ENCODE measurements at places on chromosomes 5 and 9. TPM values are rescaled to one million over a fixed set of nuclear protein-coding genes. Genes with fewer than 3 reads are reported as not detected.
A peak's percentile ranks its signal among the peaks of the same experiment; 100 is the strongest.

CAVIN4 gene
- total RNA-seq, result 0.18 TPM

GRCh38 chr5:54832045-54832444 lies 153.3 kb downstream of the ESM1 start:
- H3K4me1 ChIP-seq, result peaks cover 17% of the 10 kb centered on the region
- H3K27ac ChIP-seq, result no peak overlapping the region
- H3K4me3 ChIP-seq, result no peak overlapping the region
- H3K27me3 ChIP-seq, result peaks cover 21% of the 10 kb centered on the region

GRCh38 chr9:132631280-132631679 lies 38.5 kb downstream of the DDX31 start:
- peaks cover 6% of the 10 kb centered on the region for H3K36me3 ChIP-seq
- H3K4me1 ChIP-seq, result no peaks in the 10 kb centered on the region
- DNase-seq, result no peak
- H3K27ac ChIP-seq, result no peak overlapping the region

DNA sequence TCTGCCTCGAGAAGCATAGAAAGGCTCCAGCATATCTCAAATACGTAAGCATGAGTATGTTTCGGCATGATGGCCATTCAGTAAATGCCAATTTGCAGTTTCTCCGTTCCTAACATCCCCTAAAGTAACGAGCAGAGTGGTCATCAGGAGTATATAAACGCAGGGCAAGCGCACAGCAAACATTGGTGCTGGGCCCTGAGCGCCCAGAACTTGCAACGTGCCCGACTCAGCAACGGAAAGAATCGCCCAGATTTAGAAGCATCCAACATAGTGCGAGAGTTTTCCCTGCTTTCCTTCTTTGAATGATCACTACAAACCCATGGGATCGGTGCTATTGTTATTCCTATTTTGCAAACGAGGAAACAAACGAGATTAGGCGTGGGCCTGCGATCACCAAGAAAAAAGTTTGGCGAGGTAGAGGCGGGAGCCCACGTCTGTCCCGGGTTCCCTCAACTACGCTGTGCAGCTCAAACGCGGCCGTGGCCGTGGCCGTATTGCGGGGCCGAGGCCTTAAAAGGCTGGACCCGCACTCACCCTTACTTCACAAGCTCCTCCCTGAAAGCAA lies 505 bp downstream of the RPS14 start:
- H3K4me3 ChIP-seq, result peak overlapping the region; percentile 82
- DNase-seq, result no peak
- H3K27me3 ChIP-seq, result no peaks in the 10 kb centered on the region
- peaks cover 46% of the 10 kb centered on the region for H3K36me3 ChIP-seq
- peaks cover 34% of the 10 kb centered on the region for H3K4me1 ChIP-seq

NUDT12 gene
- total RNA-seq, result 0.33 TPM

- DNase-seq, result no peak
- no peak overlapping the region for H3K27ac ChIP-seq
- H3K36me3 ChIP-seq, result no peaks in the 10 kb centered on the region
- peaks cover 17% of the 10 kb centered on the region for H3K27me3 ChIP-seq
- no peak overlapping the region for H3K4me3 ChIP-seq
Measured at GRCh38 chr9:124840300-124840833, 12.9 kb upstream of the WDR38 start.

PCDHGA7 gene
- not detected for total RNA-seq

Data from activated CD4-positive, alpha-beta memory T cell treated with anti-CD3 and anti-CD28 coated beads, Interleukin-2, amount 10 ng/mL, durations not matched to agents 7 days and 5 days (primary cell).